Neural crest cell (in vitro differentiated cells): ENCODE measurements at places on chromosomes 4 and X.

GRCh38 chr4:108555701-108556100, 64.7 kb upstream of the RPL34 start:
- DNase-seq = no peak

DNA sequence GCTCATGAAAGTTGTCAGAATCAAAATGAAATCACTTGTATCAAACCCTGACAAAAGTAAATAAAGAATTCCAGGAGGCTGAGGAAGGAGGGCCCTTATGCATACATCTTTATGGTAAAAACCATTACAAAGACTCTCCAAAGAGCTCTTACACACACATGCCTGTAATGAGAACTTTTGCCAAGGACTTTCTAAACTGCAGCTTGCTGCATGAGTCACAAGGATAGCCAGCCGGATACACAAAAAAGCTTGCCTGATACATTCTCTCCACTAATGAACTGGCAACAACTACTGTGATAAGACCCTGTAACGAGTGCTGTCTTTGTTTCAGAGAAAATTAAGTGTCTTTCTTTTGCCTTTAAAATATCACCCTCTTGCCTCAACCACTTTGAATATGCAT, 618.1 kb downstream of the PPP4R3C start:
- no peak for DNase-seq

DNA sequence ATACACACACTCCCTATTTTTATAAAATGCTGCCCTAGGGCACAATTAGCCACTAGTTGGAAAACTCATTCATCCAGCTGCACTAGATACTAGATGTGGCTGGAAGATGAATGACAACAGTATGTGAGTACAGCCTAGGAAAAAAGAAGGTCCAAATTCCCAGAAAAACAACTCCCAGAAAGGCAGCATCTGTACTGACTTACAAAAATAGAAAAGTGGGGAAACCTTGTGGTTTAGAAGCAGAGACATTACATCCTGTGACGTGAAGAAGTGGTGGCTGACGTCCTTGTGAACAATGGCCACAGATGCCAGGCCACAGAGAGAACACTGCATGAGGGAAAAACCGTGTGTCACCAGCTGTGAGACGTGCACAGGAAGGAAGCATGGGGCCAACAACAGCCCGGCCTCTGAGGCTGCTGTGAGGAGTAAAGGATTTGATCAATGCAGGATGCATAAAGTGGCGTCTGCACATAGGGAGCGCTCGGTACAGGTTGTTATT, 81.2 kb downstream of the SPRY1 start:
- no peak for DNase-seq

GRCh38 chr4:138277133-138277532, 35.0 kb upstream of the SLC7A11 start:
- no peak for DNase-seq
